ENCODE measurements at places on chromosomes 5 and 9.

- no peak for DNase-seq
These were observed 90.0 kb downstream of the DOCK8 start for GRCh38 chr9:304519-305185.

DNA sequence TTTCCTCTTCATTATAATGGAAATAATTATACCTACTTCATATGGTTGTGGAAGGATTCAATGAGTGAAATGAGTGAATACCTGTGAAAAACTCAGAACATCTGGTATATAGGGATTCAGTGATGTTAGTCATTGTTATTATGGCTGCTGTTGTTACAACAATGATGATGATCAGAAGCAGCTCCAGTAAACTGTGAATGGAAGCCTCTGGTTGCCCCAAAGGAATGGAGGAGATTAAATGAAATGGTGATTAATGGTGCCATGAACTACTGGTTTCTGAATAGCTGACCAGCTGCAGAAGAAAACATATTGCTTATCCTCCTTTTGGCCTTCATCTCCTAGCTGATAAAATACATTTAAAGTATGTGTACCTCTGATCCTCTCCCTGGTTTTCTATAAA, 372.0 kb downstream of the ARHGEF28 start:
- DNase-seq: no peak

- DNase-seq: no peak
These were observed 3.6 kb upstream of the RORB start for GRCh38 chr9:74493512-74493911.

DNA sequence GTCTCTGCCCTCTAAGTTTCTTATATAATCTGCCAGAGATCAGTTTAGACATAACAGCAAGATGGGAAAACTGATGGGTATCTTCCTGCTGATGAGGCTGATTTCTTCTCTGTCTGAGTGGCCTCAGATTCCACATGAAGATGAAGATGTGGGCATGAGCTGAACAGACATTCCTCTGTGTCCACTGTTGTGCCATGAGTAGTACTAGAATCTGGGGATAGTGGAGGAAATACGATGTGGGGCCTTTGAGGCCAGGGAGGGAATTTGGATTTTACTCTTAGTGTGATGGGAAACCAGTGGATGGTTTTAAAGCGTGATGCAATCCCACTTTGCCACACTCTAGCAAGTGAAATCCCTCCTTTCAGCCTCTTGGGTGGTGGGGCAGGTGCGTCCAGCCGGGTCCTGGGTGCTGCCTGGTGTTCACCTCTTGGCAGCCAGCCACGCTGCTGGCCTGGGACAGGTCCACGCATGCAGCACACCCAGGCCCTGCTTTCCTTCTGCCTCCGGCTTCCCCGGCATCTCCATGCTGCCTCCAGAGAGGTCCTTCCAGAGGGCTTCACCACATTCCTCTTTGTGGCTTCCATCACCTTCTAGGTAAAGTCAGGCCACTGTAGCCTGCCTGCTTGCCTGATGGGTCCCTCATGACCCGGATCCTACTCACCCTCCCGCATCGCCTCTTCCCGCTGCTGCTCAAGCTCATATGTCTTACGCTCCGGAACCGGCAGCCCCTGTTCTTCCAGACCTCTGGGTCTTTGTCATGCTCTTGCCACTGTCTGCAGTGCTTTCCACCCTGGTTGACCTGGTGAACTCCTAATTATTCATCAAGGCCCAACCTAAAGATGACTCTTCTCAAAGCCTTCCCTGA, 28.1 kb upstream of the SH3PXD2B start:
- DNase-seq: no peak

GRCh38 chr5:157303667-157304327, 37.9 kb downstream of the CYFIP2 start:
- peak; percentile 30 for DNase-seq

DNA sequence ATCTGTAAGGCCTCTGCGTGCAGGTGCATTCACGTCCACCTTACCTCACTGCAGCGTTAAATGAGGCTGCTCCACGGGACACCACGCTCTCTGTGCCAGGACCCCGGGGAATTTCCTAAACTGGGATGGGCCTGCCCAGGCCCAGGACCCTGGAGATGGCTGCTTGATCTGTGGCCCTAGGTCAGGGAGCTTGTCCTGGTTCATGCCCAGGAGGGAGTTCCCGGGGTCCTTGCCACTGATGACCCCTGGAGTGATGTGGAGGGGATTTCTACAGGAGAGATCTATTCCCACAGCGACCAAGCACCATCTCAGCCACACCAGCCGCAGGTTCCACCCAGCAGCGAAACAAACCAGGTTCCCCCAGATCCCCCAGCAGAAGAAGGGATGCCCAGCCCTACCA, 3.5 kb downstream of the OR2V1 start:
- no peak for DNase-seq

GRCh38 chr9:108479989-108480652, 375.7 kb downstream of the ACTL7B start:
- no peak for DNase-seq

DNA sequence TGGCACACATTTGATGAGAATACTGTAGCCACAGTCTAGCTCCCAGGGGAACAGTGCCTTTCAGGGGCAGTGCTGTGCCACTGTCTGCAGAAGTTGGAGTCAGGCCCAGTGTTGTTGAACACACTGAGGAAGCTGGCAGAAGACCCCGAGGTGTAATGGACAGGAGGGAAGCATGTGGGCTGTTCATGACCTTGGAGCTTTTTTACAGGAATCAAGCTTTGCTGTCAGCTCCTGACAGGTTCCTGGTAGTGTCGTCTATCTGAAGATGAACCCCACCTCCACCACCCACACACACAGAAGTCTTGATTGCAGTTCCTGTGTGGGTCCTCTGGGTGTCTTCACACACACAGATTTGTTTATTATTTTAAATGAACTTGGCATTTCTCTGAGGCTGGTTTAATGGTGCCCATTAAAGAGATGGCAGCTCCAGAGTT, 40.3 kb upstream of the TNFAIP8 start:
- DNase-seq: peak; percentile 41

- DNase-seq: no peak
These were observed 122.4 kb upstream of the NR5A1 start for GRCh38 chr9:124629600-124629999.

GRCh38 chr9:128627127-128627715, 29.4 kb downstream of the DYNC2I2 start:
- no peak for DNase-seq

GRCh38 chr5:171743436-171744076, 42.1 kb upstream of the SMIM23 start:
- DNase-seq: no peak

- no peak for DNase-seq
These were observed 17.0 kb downstream of the GRXCR2 start for GRCh38 chr5:145855763-145856267.

- no peak for DNase-seq
These were observed 10.4 kb downstream of the PTCH1 start for GRCh38 chr9:95506428-95506677.

DNA sequence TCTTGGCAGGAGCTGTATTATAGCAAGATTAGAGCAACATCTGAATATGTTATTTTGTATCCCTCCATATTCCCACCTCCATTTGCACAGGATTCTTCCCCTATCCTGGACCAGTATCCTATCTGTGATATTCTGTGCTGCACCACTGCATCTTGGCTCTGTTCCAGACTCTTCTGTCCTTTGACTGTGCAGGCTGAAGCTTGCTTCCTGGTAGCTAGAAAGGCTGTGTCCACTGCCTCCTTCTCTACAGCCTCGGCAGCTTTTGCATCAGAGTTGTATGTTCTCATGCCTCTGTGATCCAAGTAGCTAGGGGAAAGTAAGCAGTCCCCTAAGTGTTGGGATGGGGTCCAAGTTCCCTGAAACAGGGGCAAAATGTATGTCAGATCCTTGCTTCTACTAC, 104.1 kb downstream of the GAS1 start:
- no peak for DNase-seq

DNA sequence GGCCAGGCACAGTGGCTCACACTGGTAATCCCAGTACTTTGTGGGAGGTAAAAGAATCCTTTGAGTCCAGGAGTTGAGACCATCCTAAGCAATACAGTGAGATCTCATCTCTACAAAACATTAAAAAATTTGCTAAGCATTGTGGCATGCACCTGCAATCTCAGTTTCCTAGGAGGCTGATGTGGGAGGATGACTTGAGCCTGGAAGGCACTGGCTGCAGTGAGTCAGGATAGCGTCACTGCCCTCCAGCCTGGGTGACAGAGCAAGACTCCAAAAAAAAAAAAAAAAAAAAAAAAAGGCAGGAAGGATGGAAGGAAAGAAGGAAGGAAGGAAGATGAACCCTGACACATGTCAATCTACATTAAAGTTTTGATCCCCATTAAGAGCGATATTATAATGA, 1452.2 kb upstream of the ACO1 start:
- no peak for DNase-seq

- no peak for DNase-seq
These were observed 324.4 kb upstream of the ARRDC3 start for GRCh38 chr5:91707521-91707841.

GRCh38 chr5:55599148-55600050, 64.6 kb upstream of the PLPP1 start:
- DNase-seq: no peak

DNA sequence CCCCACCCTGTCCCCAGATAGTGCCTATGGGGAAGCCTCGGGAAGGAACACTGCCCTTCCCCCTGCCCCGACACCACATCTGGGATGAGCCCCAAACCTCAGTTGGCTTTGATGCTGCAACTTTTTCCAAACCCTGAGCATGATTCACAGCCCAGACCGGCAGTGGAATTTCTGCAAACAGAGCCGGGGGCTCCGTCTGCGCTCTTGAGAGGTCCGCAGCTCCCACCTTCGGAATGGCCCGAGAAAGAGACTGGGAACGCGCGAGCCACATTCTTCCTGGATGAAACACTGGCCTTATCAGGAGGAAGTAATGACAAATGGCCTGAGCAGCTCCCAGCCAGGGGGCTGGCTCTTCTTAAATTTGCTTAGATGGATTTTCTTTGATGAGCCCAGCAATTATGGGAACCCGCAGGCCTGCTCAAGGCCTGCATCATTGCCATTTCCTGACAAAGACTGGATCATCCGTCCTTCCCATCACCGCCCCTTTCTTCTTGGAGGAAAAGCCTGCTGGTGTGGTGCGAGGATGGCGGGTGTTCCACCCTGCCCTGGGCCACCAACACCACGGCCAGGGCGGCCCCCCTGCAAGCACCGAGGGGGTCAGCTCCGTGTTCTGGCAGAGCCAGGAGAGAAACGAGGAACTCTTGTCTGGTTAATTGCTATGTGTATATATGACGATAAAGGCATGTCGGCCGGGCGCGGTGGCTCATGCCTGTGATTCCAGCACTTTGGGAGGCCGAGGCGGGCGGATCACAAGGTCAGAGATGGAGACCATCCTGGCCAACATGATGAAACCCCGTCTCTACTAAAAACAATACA, 38.8 kb upstream of the COL5A1 start:
- DNase-seq: no peak

- DNase-seq: no peak
These were observed 132.2 kb downstream of the ARHGAP26 start for GRCh38 chr5:142902186-142902965.

DNA sequence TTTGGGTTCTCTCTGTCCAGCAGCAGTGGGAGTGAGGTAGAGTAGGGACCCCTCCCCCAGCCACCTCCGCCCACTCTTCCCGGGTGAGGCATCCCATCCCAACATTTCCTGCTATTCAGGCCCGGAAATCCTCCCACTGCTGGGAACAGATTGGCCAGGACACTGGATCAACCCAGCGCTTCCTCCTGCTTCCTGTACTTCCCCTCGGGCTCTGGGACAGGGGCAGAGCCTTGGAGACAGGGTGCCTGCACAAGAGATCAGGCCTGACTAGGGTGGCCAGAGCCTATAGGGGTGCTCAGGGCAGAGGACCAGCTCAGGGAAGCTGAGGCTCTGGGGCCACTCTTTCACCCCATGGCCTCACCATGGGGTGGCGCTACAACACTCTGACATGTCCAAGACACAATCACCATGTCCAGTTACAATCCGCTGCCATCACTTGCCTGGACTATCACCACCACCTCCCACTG, 14.5 kb downstream of the SH2D3C start:
- no peak for DNase-seq

GRCh38 chr5:127665641-127666040, 16.8 kb downstream of the CTXN3 start:
- DNase-seq: no peak

DNA sequence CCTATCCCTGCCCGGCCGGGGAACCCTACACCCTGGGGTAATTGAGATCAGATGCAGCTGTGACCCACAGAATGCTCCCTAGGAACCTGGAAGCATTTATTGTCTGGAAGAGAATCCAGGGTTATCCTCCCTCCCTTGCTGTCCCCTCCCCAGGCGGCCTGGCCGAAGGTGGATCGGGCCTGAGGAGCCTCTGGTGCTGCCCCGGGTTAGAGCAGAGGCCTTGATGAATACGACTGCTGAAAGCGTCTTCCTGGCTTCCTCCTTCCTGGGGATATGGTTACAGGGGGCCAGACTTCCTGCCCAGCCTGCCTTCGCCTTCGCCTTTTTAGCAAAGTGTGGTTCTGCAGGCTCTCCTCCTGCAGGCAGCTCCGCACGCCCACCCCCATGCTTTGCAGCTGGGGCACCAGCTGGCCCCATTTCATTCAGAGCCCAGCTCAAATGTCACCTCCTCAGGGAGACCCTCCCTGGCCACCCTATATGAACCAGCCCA, 22.5 kb upstream of the PTGS1 start:
- DNase-seq: no peak

DNA sequence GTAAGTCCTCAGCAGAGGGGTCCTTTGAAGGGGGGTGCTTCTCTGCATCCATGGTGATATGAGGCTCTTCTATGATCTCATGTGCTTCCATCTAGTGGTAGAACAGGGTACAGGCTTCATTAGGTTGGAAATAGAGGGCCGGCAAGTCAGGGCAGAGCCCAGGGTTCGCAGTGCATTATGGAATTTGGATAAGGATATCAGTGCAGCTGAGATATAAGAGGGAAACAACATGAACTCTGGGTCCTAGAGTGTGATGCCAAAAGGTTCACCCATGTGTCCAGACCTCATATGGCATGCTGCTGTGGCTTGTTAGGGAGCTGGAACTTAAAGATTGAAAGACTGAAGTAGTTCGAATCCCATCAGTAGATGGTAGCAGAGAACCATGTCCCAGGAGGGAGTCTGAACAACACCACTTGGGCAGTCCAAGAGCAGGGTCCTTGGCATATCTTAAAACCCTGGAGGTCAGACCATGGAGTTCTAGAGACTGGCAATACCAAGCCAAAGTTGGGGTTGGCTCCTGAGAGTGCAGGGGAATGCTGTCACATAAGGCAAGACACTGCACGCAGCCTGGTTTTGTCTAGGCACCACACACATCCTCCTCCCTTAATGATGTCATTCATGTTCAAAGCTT, 2.3 kb downstream of the FAM221B start:
- DNase-seq: peak; percentile 42

DNA sequence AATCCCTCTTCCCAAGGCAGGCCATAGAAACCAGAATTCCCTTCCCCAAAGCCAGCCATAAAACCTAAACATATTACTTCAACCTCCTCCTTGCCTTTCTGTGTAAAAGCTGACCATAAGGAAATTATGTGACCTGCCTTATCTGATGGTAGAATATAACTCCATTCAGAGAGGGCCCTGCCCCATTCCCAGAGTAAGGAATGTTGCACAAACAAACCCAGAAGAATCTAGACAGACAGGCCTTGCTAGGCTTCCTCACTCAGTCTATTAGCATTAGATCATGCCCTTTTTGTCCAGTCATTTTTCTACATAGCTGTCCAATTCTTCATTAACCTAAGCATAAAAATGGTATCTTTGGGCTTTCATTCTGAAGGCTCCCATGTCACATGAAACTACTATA, 17.8 kb upstream of the IFNB1 start:
- DNase-seq: no peak
